Psoas muscle (tissue), 8 donors: ENCODE measurements at places on chromosomes 13 and 19.

- no peak for DNase-seq
These were observed 44.1 kb upstream of the RFXAP start for GRCh38 chr13:36774931-36775330.

DNA sequence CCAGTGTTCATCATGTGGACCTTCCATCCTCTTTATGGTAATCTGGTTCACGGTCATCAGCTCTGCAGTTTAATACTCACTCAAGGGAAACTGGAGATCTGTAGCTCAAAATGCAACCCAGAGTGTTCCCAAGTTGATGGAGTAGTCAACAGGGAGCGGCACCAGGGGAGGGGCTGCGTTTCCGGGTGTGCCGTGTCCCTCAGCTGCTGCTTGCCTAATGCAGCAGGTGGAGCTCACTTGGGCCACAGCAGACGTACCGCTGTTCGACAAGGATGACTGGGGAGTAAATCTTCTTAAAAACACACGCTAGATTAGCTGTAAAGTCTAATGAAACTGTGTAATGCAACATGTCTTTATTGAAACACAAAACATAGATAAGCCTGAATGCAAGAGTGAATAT lies 81.1 kb downstream of the TNFSF13B start:
- DNase-seq, result no peak

GRCh38 chr13:76725211-76725610 lies 161.0 kb downstream of the KCTD12 start:
- no peak for DNase-seq

GRCh38 chr19:46361915-46362314 lies 15.0 kb downstream of the PPP5C start:
- no peak for DNase-seq

- no peak for DNase-seq
These were observed 13.3 kb downstream of the SPATA13 start for GRCh38 chr13:24173795-24174194.

DNA sequence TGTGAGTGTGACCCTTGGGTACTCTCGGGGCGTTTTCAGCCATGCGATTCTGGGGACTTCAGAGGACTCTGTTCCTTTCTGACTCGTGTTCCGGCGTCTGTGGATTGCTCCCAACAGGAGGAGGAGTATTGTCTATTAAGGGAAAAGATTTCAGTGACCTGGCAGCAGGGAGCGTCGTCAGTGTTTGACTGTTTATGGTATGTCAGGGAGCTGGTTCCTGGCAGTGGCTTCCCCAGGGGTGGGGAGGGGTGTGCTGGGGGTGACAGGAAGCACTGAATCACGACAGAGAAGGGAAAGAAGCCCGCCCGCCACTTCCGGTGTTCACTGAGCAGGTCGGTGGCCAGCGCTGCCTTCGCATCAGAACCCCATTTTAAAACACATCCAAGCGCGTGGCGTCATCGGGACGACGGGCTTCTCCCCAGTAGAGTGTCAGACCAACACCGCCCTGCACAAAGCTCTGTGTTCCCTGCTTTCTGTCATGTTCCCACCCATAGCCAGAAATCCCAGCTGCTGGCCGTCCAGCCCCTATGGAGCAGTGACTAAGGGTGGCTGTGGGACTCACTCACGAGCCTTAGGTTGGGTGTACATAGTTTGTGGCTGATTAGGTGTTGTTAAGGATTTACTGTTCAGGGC lies 33.8 kb downstream of the COL4A2 start:
- peak; percentile 80 for DNase-seq

DNA sequence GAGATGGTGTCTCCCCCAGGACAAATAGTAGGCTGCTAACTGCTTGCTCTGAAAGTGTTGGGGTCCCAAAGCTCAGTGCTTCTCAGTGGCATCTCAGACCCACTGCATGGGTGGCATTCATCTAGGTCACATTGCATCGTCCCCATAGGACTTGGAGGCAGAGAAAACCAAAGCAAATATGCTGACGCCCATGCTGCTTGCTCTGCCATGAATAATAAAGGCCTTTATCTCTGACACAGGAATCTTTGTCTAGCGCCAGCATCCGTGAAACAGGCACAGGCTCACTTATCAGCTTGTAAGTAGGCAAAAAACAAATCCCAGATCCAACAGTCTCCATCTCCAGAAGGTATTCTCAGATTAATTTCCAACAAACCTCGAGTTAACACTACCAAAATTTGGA lies 18.9 kb upstream of the IPO5 start:
- DNase-seq, result no peak

GRCh38 chr19:50551715-50552187 lies 16.5 kb downstream of the LRRC4B start:
- DNase-seq, result no peak

DNA sequence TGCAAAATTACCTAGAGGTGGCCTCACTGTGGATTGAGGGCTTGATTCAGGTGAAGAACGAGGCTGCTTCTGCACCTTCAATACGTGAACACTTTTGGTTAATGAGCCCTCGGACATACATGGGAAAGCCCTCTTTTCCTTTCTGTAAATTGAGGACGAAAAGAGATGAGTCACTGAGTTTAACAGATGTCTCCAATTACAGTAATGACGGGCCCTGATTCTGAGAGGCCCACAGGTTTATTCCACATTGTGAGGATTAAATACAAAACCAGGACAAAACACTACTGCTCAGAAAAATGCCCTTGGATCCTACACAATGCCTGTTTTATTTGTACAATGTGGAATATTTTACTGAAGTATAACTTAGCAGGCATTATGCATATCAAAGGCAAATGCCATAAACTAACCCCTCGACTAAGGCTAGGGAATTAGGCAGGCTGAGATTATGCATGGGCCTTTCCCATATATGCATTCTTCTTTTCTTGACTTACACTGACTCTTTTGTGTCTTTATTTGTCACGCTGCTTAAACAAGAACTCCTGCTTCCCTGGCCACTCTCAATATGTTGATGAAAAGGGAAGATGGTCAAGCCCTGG lies 819.9 kb downstream of the OLFM4 start:
- no peak for DNase-seq

DNA sequence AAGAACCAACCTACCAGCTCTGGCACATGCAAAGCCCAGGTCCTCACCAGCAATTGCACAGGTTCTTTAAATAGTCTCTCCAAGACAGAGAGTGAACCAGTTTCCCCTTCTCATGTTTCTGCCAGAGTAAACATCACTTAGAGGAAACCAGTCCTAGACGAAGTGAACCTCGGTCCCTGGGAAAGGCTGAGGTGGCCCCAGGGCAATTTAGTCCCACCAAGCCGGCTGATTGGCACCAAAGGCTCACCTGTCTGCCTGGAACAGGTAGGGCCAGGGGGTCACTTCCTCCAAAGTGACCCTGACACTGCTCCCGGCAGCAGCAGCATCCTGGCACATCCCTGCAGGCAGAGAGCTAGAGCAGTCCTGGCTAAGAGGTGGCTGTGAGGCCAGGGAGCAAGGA lies 122.9 kb upstream of the ZNF507 start:
- no peak for DNase-seq

DNA sequence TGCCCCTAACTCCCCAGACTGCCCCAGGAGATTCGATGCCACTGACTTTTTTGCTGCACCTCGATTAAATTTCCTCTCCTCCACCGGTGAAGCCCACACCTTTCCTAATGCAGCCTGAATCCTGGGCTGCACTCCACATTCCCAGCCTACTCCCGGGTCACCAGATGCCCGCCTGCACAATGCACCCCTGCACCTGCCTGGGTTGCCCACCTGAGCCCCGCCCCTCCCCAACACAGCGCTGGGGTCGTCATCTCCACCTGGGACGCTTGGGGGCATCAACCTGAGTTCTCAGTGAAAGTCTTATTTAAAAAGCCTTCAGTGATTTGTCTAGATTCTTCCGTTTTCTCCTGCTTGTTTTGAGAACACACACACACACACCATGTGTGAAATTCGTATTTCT lies 24.5 kb upstream of the DPP9 start:
- DNase-seq, result no peak

DNA sequence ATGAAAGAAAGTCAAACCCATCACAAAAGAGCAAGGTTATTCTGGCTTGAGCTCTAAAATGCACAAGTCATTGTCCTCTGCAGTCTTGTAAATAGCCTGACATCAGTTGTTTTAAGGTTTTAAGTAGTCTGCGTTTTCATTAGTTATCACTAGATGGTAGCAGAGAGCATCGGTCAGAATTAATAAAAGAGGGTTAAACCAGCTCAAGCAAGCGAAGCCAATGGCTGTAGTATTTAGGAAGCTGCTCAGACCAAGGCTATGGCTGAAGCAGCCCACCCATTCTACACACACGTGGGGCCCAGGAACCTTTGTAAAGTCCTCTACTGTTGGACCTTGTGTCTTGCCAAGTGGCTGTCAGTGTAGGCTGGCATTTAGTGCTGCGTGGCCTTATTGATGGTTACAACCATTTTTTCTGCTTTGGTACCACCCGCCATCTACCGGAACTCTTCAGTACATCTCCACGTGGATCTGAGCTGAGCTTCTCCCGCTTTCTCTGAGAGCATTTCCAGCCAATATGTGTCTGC lies 13.3 kb upstream of the ZNF57 start:
- no peak for DNase-seq

- no peak for DNase-seq
These were observed 121.6 kb upstream of the SPATA13 start for GRCh38 chr13:24038841-24039330.

DNA sequence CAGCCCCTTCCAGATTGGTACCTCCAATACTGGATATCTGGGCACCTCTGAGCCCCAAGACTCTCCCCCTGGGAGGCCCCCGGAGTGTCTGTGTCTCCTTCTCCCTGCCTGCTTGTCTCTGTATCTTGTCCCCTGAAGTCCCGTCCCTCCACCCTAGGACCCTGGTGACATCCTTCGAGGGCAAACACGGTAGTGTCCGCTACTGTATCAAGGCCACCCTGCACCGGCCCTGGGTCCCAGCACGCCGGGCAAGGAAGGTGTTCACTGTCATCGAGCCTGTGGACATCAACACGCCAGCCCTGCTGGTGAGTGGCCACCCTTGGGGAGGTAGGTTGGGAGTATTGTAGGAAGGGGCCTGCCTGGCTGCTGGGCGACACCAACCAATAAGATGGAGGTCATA lies 844 bp downstream of the ARRDC2 start:
- no peak for DNase-seq

DNA sequence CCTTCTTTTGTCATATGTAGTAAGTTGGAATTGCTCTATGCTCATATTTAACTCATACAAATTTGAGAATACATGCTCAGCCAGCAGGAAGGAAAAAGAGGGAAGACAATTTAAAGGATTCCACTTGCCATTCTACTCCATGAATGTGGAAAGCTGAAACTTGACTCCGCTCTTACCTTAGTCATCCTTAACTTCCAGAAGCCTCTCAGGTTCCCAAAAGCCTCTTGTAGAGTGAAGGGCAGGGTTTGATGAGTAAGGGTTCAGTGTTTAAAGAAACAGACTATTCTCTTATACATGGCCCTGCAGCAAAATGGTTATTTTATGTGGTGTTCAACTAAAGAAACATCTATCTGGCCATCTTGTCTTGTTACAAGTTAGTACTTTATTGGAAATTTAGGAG lies 27.1 kb downstream of the FAM124A start:
- DNase-seq, result no peak

DNA sequence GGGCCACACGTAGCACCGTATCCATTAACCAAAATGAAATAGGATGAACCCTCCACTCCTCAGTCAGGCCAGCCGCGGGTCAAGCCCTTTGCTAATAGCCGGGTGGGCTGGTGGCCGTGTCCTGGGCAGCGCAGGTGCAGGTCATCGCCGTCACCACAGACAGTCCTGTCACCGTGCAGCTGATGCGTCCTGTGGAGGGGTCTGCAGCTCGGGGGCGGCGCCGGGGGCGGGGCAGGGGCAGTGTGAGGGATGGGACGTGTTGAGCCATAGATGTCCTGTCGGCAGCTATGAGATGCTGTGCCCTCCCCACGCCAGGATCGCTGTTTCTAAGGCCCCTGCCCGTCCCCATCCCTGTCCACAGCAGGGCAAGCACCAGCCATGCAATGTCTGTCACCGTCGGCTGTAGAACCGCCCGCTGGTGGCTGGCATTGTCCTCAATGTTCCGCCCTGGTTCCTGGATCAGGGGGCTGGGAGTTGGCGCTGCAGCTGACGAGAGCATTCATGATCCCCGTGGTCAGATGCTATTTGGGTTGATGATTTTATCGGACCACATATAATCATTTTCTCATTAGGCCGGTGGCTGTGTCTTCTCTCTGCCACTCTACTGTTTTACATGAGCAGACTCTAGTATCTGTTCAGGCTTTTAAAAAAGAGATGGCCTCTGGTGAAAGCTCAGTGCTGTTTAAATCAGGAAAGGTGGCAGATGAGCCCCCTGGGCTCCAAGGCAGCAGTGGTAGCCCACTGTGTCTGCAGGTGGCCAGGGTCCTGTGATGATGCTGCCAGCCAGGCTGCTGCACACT lies 126.1 kb downstream of the KDM4B start:
- no peak for DNase-seq

GRCh38 chr19:47487551-47488515 lies 3.8 kb upstream of the KPTN start:
- peak; percentile 30 for DNase-seq

GRCh38 chr19:44212866-44213346 lies 574 bp downstream of the ZNF227 start:
- DNase-seq, result no peak
